ENCODE measurements at places on chromosomes 5 and 9.

- DNase-seq: no peak
Measured at GRCh38 chr9:98083061-98083501, 26.5 kb downstream of the NANS start.

DNA sequence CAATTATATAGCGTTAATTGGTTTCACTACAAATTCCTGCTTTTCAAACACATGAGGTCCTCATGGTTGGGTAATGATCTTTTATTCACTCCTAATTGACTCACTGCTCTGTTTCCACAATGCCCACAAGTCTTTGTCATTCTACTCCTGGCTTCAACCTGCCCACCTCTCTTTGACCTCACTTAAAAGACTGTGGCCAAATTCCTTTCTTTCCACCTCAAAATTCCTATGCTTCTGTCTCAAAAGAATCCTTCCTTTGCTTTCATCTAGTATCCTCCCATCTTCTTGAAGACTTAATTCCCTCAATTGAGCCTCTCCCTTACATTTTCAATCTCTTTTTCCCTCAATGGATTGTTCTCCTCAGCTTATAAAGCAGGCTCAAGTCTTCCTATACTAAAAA lies 4.9 kb downstream of the APBA1 start:
- no peak for DNase-seq

DNA sequence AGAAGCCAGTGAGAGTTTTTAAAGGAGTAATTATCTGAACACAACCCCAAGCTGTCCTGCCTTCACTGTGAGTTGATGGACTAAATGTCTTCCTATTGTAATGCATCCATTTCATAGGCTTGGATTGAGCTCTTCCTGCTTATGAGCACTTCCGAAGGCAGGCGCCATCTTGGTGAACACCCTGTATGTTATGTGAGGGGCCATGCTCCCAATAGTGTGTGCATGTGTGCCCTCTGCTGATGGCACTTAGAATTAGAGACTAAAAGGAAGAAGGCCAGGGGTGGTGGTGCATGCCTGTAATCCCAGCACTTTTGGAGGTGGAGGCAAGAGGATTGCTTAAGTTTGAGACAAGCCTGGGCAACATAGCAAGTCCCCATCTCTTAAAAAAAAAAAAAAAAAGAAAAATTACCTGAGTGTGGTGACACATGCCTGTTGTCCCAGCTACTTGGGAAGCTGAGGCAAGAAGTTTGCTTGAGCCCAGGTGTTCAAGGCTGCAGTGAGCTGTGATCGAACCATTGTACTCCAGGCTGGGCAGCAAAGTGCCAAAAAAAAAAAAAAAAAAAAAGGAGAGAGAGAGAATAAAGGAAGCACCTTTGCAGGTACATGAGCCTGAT lies 65.0 kb downstream of the C9orf152 start:
- no peak for DNase-seq

- DNase-seq: no peak
Measured at GRCh38 chr5:10354048-10354872, 765 bp downstream of the MARCHF6 start.

GRCh38 chr9:33184963-33185362 lies 17.8 kb upstream of the B4GALT1 start:
- no peak for DNase-seq

DNA sequence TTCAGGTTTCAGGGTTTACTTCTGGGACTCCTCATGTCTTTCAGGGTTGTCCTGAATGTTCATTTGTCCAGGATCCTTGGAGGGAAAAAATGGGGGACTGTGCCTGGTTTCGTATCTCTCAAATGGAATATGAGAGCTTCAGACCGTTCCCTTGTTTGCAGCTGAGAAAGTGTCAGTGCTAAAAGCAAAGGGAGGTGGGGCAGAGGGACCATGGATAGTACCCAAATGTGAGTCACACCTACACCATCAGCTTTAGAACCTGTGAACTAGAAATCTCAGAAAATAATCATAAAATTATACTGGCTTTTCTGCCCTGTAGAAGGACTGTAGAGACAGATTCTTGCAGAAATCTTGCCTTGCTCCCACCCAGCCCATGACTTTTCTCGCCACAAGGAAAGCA lies 84.3 kb upstream of the TAF11L2 start:
- DNase-seq: no peak

DNA sequence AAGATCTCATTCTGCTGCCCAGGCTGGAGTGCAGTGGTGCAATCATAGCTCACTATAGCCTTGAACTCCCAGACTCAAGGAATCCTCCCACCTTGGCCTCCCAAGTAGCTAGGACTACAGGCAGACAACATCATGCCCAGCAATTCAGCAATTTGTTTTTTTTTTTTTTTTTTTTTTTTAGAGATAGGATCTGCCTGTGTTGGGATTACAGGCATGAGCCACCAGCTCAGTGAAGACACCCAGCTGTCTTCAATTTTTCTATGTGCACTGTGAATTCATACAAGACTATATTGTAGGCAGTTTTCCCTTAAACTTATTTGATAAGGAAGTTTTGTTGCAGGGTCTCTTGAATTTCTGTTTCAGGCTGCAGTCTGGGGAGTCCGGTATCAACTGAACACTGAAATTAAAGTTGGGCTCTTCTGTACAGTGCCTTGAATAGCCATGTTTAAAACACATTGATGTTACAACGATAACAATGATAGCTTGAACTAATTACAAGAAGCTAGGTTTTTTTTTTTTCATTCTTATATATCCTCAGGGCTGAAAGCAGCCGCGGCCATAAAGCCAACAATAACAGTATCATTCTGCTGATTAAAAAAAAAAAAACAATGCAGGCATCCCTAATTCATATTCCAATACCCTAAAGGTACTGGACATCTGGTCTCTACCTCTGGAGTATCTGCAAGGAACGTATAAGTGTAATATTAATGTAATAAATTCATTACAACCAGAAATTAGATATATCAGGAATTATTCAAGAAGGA lies 63.5 kb downstream of the MPDZ start:
- DNase-seq: no peak

- DNase-seq: no peak
Measured at GRCh38 chr9:79222483-79222882, 349.3 kb upstream of the TLE4 start.

- DNase-seq: no peak
Measured at GRCh38 chr9:137055385-137056364, 1.8 kb upstream of the ENTPD2 start.

GRCh38 chr9:117691367-117691766 lies 12.8 kb upstream of the TLR4 start:
- no peak for DNase-seq

- no peak for DNase-seq
Measured at GRCh38 chr5:97136475-97136874, 5.9 kb downstream of the LIX1 start.

GRCh38 chr9:90871327-90871935 lies 69.8 kb downstream of the SYK start:
- no peak for DNase-seq

DNA sequence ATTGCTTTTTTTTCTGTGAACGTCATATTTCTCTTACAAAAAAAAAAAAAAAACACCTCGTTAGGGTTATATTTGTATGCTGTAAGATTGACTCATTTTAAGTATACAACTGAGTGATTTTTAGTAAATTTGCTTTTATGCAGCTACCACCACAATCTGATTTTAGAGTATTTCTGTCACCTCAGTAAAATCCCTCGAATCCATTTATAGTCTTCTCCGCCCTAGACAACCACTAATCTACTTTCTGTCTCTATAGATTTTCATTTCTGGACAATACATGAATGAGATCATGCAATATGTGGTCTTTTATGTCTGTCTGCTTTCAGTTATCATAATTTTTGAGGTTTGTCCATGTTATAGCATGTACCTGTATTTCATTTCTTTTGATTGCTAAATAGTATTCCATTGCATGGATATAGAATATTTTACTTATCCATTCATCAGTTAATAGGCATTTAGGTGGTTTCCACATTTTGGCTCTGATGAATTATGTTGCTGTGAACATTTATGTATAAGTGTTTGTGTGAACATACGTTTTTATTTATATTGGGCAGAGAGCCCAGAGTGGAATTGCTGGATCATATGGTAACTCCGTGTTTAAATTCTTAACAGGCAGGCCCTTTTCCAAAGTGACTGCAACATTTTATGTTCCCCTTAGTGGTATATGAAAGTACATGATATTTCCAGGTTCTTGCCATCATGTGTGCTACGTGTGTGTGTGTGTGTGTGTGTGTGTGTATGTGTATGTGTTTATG lies 171.4 kb downstream of the SGCD start:
- no peak for DNase-seq

DNA sequence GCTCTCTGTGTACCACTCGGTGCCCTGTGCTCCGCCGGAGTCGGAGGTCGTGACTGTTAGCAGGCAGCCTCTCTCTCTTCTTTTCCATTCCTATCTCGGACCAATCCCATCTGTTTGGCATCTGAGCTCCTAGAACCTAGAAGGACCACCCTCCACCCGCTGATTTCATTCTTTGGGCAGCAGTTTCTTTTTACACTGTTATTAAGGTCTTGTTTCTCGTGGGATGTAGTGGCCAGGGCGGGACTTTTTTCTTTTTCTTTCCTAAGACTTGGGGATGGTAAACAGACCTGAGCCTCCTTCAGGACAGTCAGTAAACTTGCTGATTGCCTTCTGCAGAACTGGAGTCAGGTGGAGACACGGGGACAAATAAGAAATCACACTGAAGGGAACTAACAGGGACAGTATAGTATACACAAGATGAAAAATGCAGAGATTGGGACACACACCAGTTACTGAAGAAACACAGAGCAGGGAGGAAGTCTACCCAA lies 500 bp downstream of the URM1 start:
- DNase-seq: no peak

- no peak for DNase-seq
Measured at GRCh38 chr9:16145196-16145950, 592.5 kb downstream of the CCDC171 start.

- DNase-seq: no peak
Measured at GRCh38 chr5:45799388-45799787, 103.2 kb upstream of the HCN1 start.
